ENCODE measurements at places on chromosomes 3 and 15.

GRCh38 chr3:169196789-169197188, 466.7 kb downstream of the MECOM start:
- no peak for DNase-seq

GRCh38 chr15:96374499-96374898, 44.0 kb downstream of the NR2F2 start:
- DNase-seq = no peak

- no peak for DNase-seq
Observed at GRCh38 chr3:25338158-25338725, 89.8 kb upstream of the RARB start.

- DNase-seq = no peak
Observed at GRCh38 chr15:79028411-79028964, 62.1 kb downstream of the RASGRF1 start.

GRCh38 chr3:154018100-154018696, 103.0 kb upstream of the ARHGEF26 start:
- DNase-seq = peak; percentile 21

DNA sequence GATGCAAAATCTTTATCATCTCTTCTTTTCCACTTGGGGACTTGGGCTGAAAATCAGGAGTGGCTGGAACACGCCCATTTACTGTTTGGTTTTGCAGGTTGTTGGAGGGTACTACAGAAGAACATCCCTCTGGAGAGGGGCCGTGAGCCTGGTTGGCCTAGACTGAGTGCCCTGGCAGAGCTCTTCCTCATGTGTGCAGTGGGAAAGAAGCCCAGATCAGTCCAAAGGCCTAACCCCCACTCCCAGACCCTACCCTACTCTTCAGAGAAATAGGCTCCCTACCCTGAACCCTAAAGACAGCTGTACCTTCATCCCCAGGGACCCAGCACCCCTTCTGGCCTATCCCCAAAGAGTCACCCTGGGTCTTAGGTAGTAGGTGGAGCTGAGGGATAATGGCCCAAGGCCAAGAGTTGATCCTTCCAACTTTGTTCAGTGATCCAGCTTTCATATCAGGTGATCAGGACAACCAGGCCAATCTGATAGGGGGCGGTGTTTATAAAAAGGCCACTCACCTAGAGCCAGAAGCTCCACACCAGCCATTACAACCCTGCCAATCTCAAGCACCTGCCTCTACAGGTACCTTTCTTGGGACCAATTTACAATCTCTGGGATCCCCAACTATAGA, at the start of gene CYP1A2:
Gene CYP1A2 (plus strand): TSS at position 524 of the 625 bp plus-strand sequence. CDS start 894 bp downstream, outside the sequence.
- DNase-seq = no peak

GRCh38 chr3:23377928-23378672, 175.0 kb downstream of the UBE2E2 start:
- no peak for DNase-seq

GRCh38 chr15:97521381-97522285, 438.9 kb upstream of the ARRDC4 start:
- DNase-seq = no peak

DNA sequence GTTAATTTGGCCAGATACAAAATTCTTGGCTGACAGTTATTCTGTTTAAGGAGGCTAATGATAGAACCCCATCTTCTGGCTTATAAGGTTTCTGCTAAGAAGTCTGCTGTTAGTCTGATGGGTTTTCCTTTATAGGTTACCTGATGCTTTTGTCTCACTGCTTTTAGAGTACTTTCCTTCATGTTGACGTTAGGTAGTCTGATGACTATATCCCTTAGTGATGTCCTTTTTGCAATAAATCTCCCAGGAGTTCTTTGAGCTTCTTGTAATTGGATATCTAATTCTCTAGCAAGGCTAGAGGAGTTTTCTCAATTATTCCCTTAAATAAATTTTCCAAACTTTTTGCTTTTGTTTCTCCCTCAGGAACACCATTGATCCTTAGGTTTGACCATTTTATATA, 114.1 kb upstream of the CDIN1 start:
- no peak for DNase-seq

- no peak for DNase-seq
Observed at GRCh38 chr15:45589256-45589655, 2.1 kb downstream of the BLOC1S6 start.

- DNase-seq = peak; percentile 18
Observed at GRCh38 chr3:13451301-13451673, 28.8 kb upstream of the HDAC11 start.

DNA sequence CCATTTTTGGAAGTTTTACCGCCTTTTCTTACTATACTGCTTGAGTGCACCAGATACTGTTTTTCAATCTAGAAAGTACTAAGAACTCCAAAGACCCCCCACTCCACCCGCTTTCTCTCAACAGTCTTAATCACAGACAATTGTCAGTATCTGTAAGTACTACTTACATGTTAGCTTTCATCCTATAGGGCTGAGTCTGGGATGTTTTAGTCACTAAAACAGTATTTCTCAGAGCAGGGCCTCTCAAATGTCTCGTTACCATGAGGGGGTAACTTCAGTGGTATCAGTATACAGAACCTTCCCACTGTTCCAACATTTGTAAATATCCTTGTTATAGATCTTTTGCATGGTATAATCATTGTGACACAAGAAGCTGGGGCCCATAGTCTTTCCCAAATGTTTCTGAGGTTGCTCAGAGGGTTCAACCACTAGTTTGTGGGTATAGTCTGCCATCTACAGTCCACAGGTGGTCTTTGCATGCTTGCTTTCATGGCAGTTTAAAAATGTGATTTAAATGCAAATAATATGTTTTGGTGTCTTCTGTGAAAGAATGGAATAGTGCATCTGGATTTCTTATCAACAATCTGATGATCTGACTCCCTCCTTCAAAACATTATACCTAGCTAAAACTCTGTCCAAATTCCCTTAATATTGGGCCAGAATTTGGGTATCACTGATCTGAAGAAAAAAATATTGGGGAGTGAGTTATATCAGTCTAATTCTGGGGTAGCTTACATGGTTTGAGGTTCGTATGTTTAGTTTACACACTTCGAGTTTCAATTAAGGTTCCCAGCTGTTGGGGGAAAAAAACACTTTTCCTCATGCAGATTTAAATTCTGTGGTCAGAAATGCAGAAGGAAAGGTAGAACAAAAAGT, 18.0 kb upstream of the DNAJC13 start:
- no peak for DNase-seq

DNA sequence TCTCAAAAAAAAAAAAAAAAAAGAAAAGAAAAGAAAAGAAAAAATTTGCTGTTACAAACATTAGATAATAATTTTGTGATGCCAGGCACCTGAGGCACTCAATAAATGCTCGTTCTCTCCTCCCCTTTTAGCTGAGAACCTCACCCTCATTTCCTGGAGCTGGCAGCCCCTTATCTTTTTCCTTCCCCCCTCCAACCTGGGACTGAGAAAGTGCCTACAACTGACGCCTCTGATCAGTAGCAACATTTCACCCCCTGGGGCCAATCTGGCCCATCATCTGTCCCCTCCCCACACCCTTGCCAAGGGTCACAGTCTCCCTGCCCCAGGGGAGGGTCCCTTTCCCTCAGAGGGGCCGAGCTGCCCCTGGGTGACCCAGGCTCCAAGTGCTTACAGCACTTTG, 12.6 kb upstream of the RNU6-1 start:
- DNase-seq = no peak

DNA sequence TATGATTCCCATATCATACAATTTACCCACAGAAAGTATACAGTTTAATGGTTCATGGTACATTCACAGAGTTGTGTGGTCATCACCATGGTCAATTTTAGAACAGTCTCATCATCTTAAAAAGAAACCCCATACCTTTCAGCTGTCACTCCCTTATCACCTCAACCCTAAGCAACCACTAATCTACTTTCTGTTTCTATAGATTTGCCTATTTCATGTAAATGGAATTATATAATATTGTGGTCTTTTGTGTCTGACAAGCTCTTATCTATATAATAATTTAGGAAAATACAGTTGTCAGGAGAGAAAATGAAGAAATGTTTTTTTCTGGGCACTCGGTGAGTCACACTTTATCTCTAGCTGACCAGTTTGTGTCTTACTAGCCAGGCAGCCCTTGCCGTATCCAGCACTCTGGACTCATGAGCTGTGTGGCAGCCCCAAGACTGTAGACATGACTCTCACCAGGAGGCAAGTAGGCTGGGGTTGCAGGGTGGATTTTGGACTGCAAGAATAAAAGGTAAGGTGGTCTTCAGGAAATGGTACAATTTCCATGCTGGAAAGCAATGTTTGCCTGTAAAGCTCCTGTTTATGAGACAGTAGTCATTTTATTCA, 234.6 kb downstream of the THRB start:
- no peak for DNase-seq

DNA sequence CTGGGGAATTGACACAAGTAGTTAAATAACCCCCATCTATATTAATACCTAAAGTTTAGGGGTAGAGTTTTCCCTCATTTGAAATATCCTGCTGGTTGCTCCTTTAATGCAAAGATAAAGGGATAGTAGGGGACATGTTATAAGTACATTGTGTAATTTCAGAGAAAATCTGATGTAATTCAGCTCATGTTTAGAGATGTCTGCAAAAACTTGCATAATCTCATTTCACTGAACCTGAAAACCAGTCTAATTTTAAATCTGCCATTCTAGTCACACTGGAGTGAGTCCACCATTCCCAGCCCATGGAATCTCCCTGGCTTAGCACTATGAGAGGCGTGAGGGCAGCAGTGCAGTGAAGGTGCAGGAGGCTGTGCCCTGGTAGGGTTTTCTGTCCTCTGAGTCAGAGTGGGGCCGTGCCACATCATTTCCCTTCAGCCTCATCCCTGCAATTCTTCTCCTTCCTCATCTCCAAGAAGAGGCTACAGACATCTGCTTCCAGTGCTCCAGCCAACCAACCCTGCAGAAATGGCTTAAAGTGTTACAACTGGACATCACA, 246.3 kb upstream of the UMPS start:
- no peak for DNase-seq

DNA sequence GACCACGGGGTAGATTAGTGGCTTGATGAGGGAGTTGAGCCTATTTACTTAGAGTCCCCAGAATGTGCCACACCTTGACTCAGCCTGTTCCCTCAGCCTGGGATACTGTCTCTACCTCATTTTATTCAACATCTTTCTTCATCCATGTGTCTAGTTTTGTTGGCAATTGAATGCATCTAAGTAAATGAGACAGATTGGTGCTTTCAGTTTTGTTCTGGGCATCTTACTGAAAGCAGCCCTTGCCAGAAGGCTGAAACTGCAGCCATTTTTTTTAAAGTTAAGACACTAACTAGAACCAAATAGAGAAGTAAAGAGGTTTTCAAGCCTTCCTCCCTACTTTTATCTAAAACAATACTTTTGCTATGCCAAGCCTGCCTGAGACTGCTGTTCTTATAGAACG, 246.8 kb downstream of the SLCO3A1 start:
- no peak for DNase-seq

- no peak for DNase-seq
Observed at GRCh38 chr15:61736790-61737189, 323.5 kb downstream of the VPS13C start.

All from activated CD4-positive, alpha-beta T cell treated with anti-CD3 and anti-CD28 coated beads, Interleukin-2, amount 50 U/mL, for 1 hour (primary cell).